ENCODE measurements at places on chromosomes 12 and 14. TPM values are rescaled to one million over a fixed set of nuclear protein-coding genes. Genes with fewer than 3 reads are reported as not detected.
A peak's percentile ranks its signal among the peaks of the same experiment; 100 is the strongest.

DNA sequence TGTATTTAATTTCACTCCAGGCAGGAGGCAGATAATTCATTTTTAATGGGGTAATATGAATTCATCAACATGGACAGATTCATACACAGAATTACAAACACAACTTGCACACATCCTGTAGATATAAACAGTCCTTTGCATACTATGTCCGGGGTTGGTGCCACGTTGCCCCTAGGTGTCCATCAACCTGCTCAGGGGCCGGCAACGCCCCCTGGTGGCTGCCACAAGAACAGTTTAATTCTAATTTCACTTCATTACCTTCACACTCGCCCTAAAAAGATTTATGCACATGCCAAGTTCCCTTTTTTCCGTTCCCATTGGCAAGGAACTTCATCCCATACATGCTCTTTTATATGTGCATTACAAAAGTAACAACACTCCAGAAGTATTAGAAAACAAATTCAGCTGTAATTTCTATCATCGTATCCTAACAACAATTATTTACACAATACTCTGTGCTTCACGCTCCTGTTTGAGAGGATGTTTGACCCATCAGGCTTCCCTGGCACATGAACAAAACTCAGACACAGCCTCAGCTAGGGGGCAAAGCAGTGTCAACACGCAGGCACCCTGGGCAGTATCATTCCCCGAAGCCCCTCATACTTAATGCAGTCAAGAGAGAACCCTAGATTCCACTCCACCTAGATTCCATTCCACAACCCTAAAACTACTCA, 15.5 kb downstream of the MANSC1 start:
- no peaks in the 10 kb centered on the region for H3K36me3 ChIP-seq
- no peak overlapping the region for H3K27ac ChIP-seq
- peak; percentile 68 for DNase-seq
- H3K4me1 ChIP-seq: peaks cover 9% of the 10 kb centered on the region
- H3K4me3 ChIP-seq: no peak overlapping the region

The NKX2-1 gene
- total RNA-seq: not detected

The SDSL gene
- total RNA-seq: 35.2 TPM

DNA sequence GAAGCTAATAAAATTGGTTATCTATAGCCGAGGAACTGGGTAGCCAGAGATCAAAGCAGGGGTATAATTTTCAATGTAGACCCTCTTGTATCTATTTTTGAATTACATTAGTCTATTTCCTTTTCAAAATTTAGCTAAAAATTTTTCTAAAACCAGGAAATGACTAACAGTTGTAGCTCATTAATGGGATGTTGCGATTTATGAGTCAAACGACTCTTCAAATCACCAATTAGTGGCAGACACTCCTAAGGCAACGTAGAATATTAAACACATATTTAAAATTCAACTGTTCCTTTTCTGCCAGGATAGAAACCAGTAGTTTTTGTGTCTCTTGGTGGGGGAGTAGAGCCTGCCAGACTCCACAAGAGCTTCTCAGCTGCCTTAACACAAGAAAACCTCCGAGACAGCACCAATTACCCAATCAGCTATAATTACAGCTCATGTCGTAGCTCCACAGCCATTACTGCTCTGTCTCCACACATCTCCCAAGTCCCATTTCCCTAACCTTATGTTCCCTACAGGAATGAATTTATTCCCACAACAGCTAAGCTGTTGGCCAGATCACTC, 26.9 kb downstream of the GCN1 start:
- H3K36me3 ChIP-seq: peaks cover 16% of the 10 kb centered on the region
- no peak for DNase-seq
- no peaks in the 10 kb centered on the region for H3K27me3 ChIP-seq
- H3K4me3 ChIP-seq: no peak overlapping the region
- H3K27ac ChIP-seq: no peak overlapping the region
- H3K4me1 ChIP-seq: no peaks in the 10 kb centered on the region

DNA sequence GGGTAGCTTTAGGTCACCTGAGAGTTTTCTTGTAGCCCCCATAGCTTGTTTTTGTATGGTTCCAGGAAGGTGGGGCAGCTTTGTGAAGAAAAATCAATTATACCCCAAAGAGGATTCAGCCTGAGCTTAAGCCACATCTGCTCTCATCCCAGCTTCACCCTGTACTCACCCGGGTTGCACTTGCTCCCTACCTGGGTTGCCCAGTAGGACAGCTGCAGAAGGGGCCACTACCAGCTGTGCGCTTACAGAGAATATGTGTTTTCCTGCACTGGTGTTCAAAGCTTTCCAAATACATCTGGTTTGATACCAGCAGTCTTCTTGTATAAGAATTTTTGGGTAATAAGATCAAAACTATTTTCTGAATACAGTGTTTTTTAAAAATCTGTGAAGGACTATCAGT, 3.0 kb upstream of the SLC38A1 start:
- H3K4me3 ChIP-seq: no peak overlapping the region
- H3K27me3 ChIP-seq: no peaks in the 10 kb centered on the region
- H3K36me3 ChIP-seq: no peaks in the 10 kb centered on the region
- H3K27ac ChIP-seq: no peak overlapping the region
- no peak for DNase-seq

The OR6C76 gene
- not detected for total RNA-seq

The TOMM20L gene
- total RNA-seq: not detected

GRCh38 chr12:114876968-114877680, 193.1 kb upstream of the TBX3 start:
- no peaks in the 10 kb centered on the region for H3K4me1 ChIP-seq
- H3K27me3 ChIP-seq: no peaks in the 10 kb centered on the region
- no peak overlapping the region for H3K4me3 ChIP-seq
- no peaks in the 10 kb centered on the region for H3K36me3 ChIP-seq
- no peak overlapping the region for H3K27ac ChIP-seq
- no peak for DNase-seq

DNA sequence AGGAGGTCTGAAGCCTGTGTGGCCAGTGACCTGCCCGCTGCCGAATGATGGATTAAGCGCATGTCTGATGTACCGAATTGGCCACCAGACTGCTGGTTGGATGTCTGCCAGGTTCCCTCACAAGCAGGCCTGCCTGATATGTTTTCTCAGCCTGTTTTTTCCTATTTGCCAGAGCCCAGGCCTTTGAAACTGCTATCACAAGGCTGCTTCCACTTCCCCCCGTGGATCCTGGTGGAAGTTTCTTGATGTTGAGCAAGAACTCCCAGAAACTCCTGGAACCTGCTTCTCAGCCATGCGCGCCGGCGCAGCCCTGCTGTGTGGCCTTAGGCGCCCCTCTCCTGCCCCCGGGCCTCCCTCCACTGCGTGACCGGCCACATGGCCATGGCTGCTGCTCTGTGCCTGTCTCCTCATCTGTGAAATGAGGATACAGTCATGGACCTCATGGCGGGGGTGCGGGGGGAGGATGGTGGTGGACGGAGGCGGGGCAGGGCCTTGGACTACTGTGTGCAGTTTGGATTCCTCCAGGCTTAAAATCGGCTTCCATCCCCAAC, 56.6 kb downstream of the CALM1 start:
- H3K27me3 ChIP-seq: no peaks in the 10 kb centered on the region
- no peaks in the 10 kb centered on the region for H3K4me1 ChIP-seq
- H3K4me3 ChIP-seq: no peak overlapping the region
- no peak overlapping the region for H3K27ac ChIP-seq

The MYF6 gene
- total RNA-seq: not detected

DNA sequence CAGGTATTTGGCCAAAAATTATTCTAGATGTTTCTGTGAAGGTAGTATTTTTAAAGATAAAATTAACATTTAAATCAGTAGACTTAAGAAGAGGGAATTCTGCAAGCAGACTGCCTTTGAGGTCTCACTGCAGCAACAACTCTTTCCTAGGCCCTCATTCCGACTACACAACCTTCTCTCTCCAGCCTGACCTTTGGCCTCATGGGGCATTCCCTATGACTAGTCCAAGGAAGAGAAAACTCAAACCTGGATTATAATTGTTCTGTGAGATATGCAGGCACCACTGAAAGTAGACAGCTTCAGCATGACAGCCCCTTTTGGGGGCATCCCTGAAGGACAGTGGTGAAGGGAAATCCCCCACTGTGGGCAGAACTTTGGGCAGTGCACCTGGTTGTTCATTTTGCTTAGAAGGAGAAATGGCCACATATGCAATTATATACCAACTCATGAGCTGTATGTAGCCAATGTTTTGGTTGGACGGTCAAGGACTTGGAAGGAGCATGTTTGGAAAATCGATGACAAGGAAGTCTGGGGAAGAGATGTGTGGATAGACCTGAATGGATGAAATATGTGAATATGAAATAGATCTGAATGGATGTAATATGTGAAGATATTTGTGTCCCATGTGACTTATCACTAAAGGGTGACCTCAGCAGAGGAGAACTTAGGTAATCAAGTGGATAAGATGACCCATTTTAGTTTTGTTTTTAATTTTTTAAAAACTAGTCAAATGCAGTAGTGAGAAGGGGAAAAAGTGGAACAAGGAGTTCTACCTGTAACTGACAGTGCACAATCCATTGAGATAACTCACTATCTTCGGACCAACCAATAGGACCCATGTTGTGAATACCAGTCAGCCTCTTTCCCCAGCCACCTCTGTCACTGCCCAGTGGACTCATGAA, 233.3 kb upstream of the FOXN3 start:
- H3K27me3 ChIP-seq: no peaks in the 10 kb centered on the region
- DNase-seq: no peak
- H3K4me1 ChIP-seq: no peaks in the 10 kb centered on the region

DNA sequence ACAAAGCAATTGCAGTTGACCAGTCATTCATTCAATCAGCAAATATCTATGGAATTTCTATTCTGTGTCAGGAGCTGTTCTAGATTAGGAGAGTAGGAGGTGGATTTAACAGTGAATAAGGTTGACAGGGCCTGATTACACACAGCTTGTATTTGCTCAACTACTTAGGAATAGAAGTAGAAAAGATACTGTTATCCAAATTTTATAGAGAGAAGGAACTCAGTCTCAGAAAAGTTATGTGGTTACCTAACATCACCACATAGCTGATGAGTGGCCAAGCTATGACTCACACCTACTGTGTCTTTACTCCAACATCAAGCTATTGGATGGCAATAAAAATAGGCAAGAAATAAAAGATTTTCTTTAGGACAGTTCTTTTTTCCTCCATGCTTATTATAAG, 374.8 kb downstream of the RMST start:
- H3K27ac ChIP-seq: no peak overlapping the region
- H3K36me3 ChIP-seq: no peaks in the 10 kb centered on the region
- H3K4me1 ChIP-seq: no peaks in the 10 kb centered on the region
- H3K4me3 ChIP-seq: no peak overlapping the region
- H3K27me3 ChIP-seq: no peaks in the 10 kb centered on the region

The CCDC59 gene
- total RNA-seq: 29.9 TPM

DNA sequence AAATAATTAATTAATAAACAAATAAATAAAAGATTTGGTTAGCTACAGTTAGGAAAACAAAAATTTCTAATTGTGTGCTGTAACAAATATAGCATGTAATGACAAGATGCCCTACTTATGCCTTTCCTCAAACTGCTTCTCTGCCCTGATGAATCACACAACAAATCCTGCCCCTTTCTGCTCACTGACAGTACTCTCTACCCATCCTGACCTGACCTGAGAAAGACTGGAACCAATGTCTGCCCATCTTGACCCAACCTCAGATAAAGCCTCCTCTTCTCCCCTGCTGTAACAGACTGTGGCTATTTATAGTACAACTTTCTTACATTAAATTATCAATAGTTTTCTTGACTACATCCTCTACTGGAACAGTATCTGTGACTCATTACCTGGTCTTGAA, 43.7 kb downstream of the PPP1R13B start:
- no peak overlapping the region for H3K4me3 ChIP-seq
- H3K4me1 ChIP-seq: no peaks in the 10 kb centered on the region
- no peaks in the 10 kb centered on the region for H3K36me3 ChIP-seq
- no peaks in the 10 kb centered on the region for H3K27me3 ChIP-seq
- no peak overlapping the region for H3K27ac ChIP-seq

DNA sequence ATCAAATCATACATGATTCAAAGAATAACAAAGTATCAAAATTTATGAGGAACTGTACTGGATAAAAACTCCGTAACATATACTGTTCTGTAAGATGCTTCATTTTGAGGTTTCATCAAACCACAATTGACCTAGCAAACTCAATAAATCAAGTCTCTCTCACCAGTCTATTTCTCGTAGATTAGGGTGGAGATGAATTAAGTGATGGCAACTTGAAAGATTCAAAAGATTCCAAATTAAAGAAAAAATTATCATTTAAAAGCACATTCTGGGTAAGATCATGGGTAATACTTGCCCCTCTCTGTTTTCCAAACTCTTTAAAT, 74.4 kb downstream of the PAPLN start:
- H3K36me3 ChIP-seq: no peaks in the 10 kb centered on the region
- DNase-seq: no peak
- H3K4me3 ChIP-seq: no peak overlapping the region

DNA sequence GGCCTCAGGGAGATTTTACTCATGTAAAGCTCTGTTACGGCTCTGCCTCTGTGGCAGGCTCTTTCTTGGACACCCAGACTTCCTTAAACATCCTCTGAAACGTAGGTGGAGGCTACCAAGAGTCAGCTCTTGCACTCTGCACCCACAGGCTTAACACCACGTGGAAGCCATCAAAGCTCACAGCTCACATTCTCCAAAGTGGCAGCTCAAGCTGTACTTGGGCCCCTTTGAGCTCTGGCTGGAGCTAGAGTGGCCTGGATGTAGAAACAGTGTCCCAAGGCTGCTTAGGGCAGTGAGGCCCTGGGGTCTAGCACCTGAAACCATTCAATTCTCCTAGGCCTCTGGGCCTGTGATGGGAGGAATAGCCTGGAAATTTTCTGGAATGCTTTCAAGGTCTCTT, 155.3 kb upstream of the CDKN3 start:
- H3K36me3 ChIP-seq: no peaks in the 10 kb centered on the region
- H3K27ac ChIP-seq: no peak overlapping the region
- H3K4me3 ChIP-seq: no peak overlapping the region
- H3K27me3 ChIP-seq: no peaks in the 10 kb centered on the region
- no peaks in the 10 kb centered on the region for H3K4me1 ChIP-seq

GRCh38 chr12:116426391-116427136, 132.6 kb upstream of the MAP1LC3B2 start:
- H3K36me3 ChIP-seq: no peaks in the 10 kb centered on the region
- no peaks in the 10 kb centered on the region for H3K4me1 ChIP-seq
- no peak overlapping the region for H3K4me3 ChIP-seq
- no peak for DNase-seq
- H3K27ac ChIP-seq: no peak overlapping the region
- H3K27me3 ChIP-seq: no peaks in the 10 kb centered on the region

The KLHL33 gene
- 0.05 TPM for total RNA-seq

DNA sequence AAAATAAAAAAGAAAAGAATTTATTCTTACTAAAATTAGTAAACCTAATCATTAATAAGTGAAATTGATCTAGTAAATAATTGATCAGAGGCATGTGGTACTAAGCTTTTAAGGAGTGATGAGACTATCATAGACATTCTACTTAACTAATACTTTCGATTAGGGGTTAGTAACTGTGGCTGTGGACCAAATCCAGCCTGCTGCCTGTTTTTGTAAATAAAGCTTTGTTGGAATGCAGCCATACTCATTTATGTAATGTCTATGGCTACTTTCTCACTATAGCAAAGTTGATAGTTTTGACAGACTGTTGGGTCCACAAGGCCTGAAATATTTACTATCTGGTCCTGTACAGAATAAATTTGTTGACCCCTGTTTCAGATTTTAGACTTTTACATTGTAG, 63.2 kb downstream of the PLEKHA5 start:
- no peak overlapping the region for H3K4me3 ChIP-seq
- no peak overlapping the region for H3K27ac ChIP-seq
- H3K36me3 ChIP-seq: no peaks in the 10 kb centered on the region
- no peaks in the 10 kb centered on the region for H3K4me1 ChIP-seq
- H3K27me3 ChIP-seq: no peaks in the 10 kb centered on the region

The KIF21A gene
- total RNA-seq: 24.6 TPM

- H3K36me3 ChIP-seq: no peaks in the 10 kb centered on the region
- no peak overlapping the region for H3K4me3 ChIP-seq
Observed at GRCh38 chr12:11672256-11673191, 23.1 kb downstream of the ETV6 start.

Data from colonic mucosa (tissue), 4 donors.